ENCODE measurements at places on chromosomes 4 and X.

DNA sequence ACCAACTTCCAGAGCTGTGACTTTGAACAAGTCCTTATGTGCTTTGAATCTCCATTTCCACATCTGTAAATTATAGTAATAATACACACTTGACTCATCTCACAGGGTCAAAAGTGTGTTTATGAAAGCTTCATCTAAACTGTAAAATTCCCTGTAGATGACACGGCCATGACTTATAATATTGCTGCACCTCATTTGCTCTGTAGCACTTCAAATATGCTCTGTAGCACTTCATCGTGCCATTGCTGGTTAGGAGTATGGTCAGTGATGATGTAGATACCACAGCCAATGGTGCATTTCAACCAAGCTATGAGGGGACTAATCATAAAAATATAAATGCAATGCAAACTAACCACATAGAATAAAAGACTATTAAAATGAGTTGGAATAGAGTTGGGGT is 318.6 kb downstream of the ANK2 start:
- no peak for DNase-seq

DNA sequence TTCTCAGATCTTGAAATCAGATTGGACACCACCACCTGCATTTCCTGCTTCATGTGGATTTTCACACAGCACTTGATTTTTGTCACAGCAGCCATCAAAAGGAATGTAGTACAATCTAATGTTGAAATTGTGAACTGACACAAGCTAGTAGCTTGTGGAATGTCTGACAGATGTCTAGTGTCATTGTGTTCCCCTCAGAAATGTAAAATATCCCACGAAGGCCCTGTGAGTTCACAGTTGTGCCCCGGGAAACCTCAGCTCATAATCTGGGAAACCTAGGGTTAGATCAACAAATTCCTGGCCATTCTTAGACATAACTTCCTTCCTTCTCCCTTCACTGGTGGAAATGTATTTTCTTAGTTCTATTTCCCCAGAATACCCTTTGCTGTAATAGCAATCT is 205.7 kb downstream of the AR start:
- DNase-seq = no peak

- no peak for DNase-seq
Measured at GRCh38 chr4:37995981-37996775, 36.0 kb downstream of the PTTG2 start.

DNA sequence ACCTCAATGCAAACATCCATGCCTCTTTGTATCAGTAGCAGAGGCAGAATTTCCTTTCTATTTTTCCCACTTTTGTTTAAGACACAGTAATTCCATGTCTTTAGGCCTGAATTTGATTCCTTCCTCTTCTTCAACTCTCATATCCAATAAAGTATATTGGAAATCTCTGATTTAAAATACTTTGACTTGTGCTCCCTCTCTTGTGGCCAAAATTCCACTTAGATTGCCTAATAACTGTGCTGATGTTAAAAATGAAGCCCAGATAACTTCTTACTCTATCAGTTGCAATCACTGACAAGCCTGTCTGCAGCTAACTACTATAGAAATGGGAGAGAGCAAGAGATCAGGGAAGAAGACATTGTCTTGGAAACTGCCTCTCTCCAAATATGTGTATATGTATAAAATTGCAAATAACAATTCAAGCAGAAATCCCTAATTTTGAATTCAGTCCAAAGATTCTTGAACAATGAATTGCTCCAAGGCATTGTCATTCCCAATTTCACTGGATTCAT is 163.5 kb upstream of the SPIN4 start:
- DNase-seq = no peak

DNA sequence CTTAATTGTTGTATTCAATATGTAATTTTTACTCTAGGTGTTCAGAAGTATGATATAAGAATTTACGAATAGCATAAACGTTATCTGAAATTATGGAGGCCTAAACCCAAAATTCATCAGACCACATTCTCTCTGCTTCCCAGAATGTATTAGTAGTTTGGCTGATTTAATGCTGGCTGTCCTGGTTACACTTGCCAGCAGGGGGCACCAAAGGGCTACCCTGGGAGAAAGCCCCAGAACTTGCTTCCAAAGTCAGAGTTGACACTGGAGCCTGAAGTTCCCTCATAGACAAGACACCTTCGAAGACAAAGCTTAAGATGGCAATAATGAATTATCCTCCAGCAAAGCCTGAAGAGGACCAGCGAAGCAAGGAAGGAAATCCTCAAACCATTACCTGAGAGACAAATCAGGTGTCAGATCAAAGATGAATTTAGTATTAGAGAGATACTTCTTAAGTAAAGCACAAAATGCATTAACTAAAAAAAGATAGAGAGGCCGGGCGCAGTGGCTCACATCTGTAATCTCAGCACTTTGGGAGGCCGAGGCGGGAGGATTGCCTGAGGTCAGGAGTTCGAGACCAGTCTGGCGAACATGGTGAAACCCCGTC is 11.3 kb upstream of the ANOS1 start:
- no peak for DNase-seq

- DNase-seq = no peak
Measured at GRCh38 chrX:116010939-116011338, 159.6 kb upstream of the AGTR2 start.

DNA sequence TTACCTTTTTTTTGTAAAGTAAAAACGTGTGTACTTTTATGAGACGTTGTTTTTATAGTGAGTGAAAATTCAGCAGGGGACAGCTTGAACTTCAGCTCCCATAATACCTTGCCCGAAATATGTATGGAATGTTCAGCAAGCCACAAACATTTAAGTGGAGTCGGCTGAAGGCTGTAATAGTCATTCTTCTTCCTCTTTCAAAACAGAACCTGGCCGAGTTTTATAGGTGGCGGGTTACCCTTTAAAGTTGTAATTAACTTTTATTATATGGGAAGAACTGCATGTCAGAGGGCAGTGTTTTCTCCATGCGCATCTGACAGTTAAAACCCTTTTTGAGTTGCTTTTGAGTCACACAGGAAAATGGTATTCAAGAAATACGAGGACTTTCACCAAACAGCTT is 50.7 kb downstream of the CLDN34 start:
- no peak for DNase-seq

DNA sequence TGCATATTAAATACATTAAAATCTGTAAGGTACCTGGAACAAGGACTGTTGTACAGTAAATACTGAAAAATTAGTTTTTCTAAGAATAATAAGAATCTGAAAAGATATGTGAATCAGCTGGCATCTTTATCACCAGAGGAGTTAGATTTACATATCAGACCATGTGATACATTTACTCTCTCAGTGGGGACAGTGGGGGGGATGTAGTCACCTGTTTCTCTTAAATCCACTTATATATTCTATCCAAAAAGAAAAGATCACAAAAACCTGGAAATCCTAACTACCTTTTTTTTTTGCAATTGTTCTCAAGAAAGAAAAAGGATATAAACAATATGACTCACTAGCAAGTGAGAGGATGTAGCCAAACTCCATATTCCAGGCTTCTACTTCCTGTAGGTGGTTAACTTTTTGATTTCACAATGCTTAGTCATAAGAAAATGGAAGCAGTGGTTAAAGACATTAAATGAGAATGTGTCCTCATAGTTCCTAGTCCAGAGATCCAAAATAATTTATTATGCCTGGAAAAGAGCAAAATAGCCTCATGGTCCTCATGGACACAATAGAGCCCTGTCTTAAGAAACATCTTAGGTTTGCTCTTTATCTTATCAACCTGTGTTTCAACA is 22.5 kb upstream of the MYOZ2 start:
- DNase-seq = no peak

GRCh38 chr4:71625005-71625404 is 158.9 kb downstream of the GC start:
- no peak for DNase-seq

GRCh38 chr4:141473026-141473540 is 163.3 kb upstream of the IL15 start:
- DNase-seq = no peak

GRCh38 chrX:115689931-115690330 is 129.0 kb downstream of the PLS3 start:
- DNase-seq = no peak

DNA sequence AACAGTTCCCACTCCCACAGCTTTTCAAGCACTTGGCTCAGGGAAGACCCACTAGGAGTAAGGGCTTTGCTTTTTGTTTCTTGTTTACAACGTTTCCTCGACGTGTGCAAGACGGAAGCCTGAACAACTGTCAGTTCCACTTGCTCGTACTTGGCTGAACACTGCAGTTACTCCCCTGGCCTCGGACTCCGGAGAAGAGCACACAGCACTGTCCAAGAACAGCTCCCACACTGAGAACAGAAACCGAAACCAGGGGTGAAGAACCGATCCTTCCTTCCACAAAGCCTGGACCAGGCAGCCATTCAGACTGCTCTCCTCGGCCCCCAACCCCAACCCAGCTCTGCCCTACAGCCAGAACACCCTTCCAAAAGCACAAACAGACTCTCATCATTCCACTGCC is 25.5 kb downstream of the IRF2 start:
- DNase-seq = no peak

- no peak for DNase-seq
Measured at GRCh38 chr4:183362916-183363542, 40.8 kb upstream of the CLDN24 start.

- no peak for DNase-seq
Measured at GRCh38 chr4:99029852-99030251, 34.3 kb downstream of the METAP1 start.

DNA sequence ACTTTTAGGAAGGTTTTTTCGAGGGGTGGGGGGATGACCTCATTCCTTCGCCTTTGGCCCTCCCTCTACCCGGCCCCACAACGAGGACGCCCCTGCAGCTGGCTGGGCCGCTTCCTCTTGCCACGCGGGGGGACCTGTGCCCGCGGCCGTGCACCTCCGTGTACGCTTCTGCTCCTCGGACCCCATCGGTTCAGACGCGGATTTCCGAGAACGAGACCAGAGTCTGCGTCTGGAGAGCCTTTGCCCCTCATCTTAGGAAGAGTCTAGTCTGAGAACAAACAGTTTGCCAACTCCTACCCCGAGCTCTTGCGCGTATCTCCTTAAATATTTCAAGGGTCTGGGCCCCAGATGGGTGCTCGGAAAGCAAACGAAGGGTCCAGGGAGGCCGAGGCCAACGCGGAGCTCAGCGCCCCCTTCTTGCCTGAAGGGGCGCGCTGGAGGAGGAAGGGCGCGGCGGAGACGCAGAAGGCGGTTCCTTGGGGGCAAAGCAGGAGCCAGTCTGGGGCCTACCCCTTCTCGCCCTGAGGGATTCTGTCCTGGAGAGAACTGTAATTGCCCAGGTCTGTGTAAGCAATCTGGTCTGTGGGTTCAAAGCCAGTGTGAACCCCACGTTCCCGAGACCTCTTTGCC is 3.9 kb upstream of the SFRP2 start:
- no peak for DNase-seq

Measured in RWPE2 (cell line).